ENCODE measurements at places on chromosomes 12 and 14.

GRCh38 chr12:120955232-120955631, 23.1 kb upstream of the HNF1A start:
- H3K36me3 ChIP-seq = no peaks in the 10 kb centered on the region
- DNase-seq = no peak
- peaks cover 5% of the 10 kb centered on the region for H3K27me3 ChIP-seq
- H3K27ac ChIP-seq = no peak overlapping the region
- no peak overlapping the region for H3K4me3 ChIP-seq

DNA sequence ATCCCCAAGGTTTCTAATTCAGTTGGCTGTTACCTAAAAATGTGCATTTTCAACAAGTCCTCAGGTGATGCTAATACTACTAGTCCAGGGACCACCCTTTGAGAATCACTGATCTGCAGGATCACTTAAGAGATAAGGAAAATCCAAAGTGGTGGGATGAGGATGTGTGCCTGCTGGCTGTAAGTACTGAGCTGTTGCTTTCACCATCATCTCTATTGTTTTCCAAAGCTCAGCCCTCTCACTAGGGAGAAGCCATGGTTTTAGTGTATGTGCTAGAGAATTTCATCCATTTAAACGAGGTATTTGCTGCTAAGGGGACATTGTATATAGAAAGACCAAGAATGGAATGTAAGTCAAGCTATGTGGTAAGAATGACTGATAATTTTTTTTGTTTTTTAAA, 202.3 kb downstream of the KIF21A start:
- H3K27ac ChIP-seq = no peak overlapping the region
- H3K36me3 ChIP-seq = no peaks in the 10 kb centered on the region
- DNase-seq = no peak

GRCh38 chr12:11824736-11825135, 175.3 kb downstream of the ETV6 start:
- peaks cover 29% of the 10 kb centered on the region for H3K36me3 ChIP-seq
- H3K4me3 ChIP-seq = no peak overlapping the region
- H3K27ac ChIP-seq = peak overlapping the region; percentile 52
- no peaks in the 10 kb centered on the region for H3K27me3 ChIP-seq
- no peak for DNase-seq

GRCh38 chr14:79967001-79967400, 244.3 kb downstream of the DIO2 start:
- H3K36me3 ChIP-seq = no peaks in the 10 kb centered on the region
- H3K4me1 ChIP-seq = no peaks in the 10 kb centered on the region
- no peak for DNase-seq
- H3K27me3 ChIP-seq = no peaks in the 10 kb centered on the region
- no peak overlapping the region for H3K27ac ChIP-seq
- no peak overlapping the region for H3K4me3 ChIP-seq

DNA sequence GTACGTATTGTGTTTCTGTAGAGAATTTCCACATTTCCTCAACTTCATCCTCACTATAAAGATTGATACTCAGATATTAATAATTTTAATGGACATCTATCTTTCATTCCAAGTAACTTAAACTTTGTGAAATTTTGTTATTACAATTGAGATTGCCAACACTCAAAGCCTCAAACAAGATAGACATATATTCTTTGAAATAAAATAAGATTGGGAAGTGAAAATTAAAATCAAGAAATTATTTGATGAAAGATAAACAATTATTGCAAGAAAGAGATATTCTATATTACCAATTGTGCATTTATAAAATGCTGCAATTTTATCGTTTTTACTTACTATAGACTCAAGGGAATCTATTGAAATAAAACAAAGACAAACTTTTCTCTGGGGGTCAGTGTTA, at the start of gene OR6C6:
OR6C6 (minus strand) TSS at position 101 of the 400 bp plus-strand sequence. CDS start 1,337 bp downstream, outside the sequence.
- H3K4me3 ChIP-seq = no peak within 1 kb of the TSS
- no peaks in the 10 kb centered on the region for H3K4me1 ChIP-seq
- H3K27ac ChIP-seq = no peak within 1 kb of the TSS
- no peaks in the 10 kb centered on the region for H3K36me3 ChIP-seq
- H3K27me3 ChIP-seq = peaks cover 12% of the 10 kb centered on the region
- DNase-seq = no peak

DNA sequence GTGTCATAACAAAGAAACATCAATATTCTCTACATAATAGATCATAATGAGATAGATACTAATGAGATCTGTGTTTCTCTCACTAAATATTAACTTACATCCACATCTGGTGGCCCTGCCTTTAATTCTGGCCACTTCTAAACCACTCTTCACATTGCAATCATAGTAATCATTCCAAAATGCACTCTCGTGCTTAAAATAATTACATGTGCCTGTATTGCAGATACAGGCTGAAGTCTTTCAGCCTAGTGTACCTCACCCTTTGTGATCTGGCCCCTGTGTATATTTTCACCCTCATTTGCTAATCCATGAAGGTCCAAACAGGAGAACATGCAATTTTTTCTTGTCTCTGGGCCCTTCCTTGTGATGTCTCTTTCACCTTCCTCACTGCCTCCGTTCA, 108.0 kb downstream of the LIN7A start:
- H3K27me3 ChIP-seq = no peaks in the 10 kb centered on the region
- no peaks in the 10 kb centered on the region for H3K4me1 ChIP-seq
- H3K4me3 ChIP-seq = no peak overlapping the region
- DNase-seq = no peak
- H3K36me3 ChIP-seq = no peaks in the 10 kb centered on the region

GRCh38 chr14:71338153-71338552, 430.9 kb downstream of the PCNX1 start:
- DNase-seq = no peak
- no peaks in the 10 kb centered on the region for H3K27me3 ChIP-seq
- H3K4me1 ChIP-seq = peaks cover 86% of the 10 kb centered on the region
- peaks cover 61% of the 10 kb centered on the region for H3K36me3 ChIP-seq
- no peak overlapping the region for H3K27ac ChIP-seq

DNA sequence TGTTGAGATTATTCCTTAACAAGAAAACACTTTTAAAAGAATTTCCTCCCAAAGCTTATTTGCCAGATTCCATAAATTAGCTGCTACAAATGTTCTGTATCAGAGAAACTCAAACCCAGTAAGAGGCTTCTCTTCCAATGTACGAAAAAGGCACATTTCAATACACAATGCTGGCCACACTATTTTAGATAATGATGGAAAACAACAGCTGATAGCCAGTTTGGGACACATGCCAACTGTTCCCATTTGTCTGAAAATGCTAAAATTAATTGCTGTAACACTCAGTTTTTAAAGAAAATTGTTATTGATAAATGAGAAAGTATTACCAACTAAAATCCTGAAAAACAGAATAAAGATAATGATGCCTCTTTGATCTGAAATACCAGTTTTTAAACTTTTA, 4.4 kb downstream of the CFL2 start:
- no peak for DNase-seq
- peaks cover 7% of the 10 kb centered on the region for H3K36me3 ChIP-seq
- H3K4me1 ChIP-seq = peaks cover 8% of the 10 kb centered on the region
- H3K27ac ChIP-seq = no peak overlapping the region
- no peak overlapping the region for H3K4me3 ChIP-seq
- H3K27me3 ChIP-seq = no peaks in the 10 kb centered on the region

DNA sequence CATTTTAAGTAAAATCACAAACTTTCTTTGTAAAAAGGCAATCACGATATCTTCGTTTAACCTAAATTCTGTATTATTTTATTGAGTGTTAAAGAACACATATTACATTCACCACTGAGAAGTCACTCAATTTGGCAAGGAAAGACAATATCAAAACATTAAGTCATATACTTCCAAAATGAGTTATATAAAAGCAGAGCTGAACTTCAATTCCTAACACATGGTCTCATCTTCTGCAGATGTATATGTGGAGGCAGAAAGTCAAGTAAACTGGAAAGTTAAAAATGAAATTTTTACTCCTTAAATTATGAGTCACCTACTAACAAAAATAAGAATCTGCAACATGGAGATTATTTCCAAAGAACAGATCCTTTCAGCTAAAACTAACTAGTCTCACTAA, 28.7 kb downstream of the BMAL2 start:
- peaks cover 5% of the 10 kb centered on the region for H3K4me1 ChIP-seq
- DNase-seq = no peak
- H3K36me3 ChIP-seq = peaks cover 4% of the 10 kb centered on the region
- no peak overlapping the region for H3K27ac ChIP-seq
- no peak overlapping the region for H3K4me3 ChIP-seq

DNA sequence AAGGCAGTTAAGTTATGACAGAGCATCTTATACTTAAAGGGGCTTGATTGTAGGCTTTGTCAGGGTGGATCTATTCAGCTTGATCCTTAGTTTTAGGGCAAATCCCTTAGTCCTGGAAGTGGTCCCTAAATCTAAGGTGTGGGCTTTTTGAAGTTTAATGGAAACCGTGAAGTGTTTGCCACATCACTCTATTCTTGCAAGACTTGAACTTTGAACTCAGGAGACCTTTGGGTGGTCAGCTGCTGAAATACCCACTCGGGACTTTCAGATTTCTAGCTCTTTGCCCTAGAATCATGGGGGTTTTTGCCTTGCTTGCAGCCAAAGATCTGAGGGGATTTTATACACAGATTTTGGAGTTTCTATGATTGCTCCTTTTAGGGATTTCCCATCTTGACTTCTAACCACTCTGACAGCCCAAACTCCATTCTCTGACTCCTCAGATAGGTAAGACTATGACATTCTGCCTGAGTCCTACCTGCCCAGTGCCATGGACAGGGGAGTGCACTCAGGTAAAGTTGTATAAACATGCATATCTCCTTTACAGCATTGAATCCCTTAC, 39.9 kb downstream of the SNAPC1 start:
- no peaks in the 10 kb centered on the region for H3K36me3 ChIP-seq
- no peak overlapping the region for H3K4me3 ChIP-seq

DNA sequence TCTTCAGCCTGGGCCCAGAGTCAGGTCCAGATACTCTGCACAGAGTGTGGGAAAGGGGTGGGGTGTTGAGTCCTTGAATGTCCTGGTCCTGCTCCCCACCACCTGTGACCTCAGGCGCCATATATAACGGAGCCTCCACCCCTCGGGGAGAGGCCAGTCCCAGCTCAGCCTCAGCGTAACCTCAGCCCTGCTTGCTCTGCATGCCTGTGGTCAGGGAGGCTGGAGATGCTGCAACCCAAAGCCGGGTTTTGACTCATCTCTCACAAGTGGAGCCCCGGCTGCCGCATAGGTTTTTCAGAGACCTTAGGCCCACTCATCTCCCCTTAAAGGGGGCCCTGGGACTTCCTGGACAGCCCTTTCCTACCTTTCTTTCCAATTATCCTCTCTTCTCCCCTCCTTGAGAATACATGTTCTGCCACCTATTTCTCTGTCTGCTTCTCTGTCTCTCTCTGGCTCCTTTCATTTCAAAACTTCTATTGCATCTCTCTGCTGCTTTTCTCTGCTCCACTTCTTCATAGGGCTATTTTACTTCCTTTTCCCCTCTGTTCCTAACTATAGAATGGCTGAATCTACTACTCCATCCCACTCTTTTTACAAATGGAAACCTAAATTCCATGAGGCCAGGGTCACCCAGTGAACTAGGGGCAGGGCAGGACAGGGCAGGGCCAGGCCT, 1.2 kb downstream of the ITGB7 start:
- peak overlapping the region; percentile 52 for H3K27ac ChIP-seq
- DNase-seq = peak; percentile 78
- H3K27me3 ChIP-seq = no peaks in the 10 kb centered on the region
- peaks cover 23% of the 10 kb centered on the region for H3K36me3 ChIP-seq

DNA sequence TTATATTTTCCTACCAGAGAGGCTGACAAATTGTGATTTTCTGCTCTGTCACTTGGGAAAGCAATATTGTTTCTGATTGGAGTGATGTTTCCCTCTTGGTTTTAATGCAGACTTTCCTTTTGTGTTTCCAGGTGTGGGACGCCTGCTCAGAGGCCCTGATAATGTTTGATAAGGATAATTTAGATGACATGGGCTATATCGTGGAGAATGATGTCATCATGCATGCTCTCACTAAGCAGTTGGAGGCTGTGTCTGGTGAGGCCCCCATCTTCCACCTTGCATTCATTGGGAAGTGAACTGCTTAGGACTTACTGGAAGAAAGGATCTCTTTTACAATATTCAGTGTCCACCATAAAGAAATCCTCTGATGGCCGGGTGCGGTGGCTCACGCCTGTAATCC, 5.6 kb downstream of the COQ6 start:
- H3K27ac ChIP-seq = no peak overlapping the region
- no peaks in the 10 kb centered on the region for H3K27me3 ChIP-seq
- H3K4me1 ChIP-seq = peaks cover 17% of the 10 kb centered on the region
- DNase-seq = no peak
- H3K4me3 ChIP-seq = no peak overlapping the region

DNA sequence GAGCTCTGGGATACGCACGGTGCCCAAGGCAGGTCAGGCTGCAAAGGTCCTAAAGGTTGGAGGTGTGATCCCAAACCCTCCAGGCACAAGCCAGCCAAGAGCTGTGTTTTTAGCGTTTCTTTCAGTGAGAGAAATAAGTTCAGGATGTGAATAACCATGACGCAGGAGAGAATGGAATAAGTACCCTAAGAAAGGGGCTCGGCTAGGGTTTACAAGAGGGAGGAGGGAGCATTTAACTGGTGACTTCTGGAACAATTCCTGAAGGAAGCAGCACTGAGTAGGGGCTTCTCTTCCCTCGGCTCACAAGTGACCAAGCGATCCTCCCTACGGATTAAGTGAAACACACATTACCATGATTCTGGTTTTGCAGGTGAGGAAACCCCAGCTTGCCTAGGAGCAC, 29.4 kb downstream of the SSH1 start:
- H3K27ac ChIP-seq = no peak overlapping the region
- H3K4me1 ChIP-seq = peaks cover 46% of the 10 kb centered on the region
- H3K4me3 ChIP-seq = no peak overlapping the region
- no peak for DNase-seq

GRCh38 chr12:31958569-31959160, 550 bp upstream of the RESF1 start:
- H3K4me3 ChIP-seq = peak overlapping the region; percentile 96
- no peaks in the 10 kb centered on the region for H3K27me3 ChIP-seq
- no peak for DNase-seq
- peak overlapping the region; percentile 94 for H3K27ac ChIP-seq
- peaks cover 30% of the 10 kb centered on the region for H3K36me3 ChIP-seq

DNA sequence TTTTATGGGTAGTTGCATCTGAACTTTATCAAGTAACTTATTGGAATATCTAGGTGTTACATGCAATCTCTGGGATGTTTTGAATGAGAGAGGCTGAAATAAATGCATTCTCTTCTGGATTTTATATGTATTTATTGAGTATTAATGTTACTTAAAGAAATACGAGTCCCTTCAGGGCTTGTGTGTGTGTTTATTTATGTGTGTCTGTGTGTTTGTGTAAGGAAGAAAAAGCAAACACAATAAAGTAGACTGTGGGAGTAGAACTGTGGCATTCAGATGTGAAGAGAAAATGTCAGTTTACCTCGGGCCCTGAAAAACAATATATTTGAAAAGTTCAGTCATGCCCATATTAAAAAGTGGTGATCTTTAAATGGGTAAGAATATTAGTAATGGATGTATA, 250.5 kb downstream of the RPL10L start:
- no peak overlapping the region for H3K27ac ChIP-seq
- H3K36me3 ChIP-seq = no peaks in the 10 kb centered on the region
- H3K27me3 ChIP-seq = no peaks in the 10 kb centered on the region
- no peaks in the 10 kb centered on the region for H3K4me1 ChIP-seq
- no peak overlapping the region for H3K4me3 ChIP-seq

DNA sequence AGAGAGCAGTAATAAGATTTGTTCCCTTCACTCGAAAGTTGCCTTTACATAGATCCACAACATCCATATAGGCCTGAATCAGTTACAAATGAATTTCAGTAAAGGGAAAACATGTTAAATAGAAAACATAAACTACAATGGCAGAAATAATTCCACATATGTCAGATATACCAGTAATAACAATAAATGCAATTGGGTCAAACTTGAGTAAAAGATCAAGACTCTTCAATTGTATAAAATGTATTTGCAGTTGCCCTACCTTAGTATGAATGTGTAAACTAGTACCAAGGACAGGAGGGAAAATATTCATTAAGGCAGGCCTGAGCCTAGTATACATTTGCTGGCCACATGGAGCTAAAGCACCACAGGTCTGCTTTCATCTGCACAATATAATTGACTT, 17.6 kb downstream of the NOS1 start:
- H3K4me1 ChIP-seq = no peaks in the 10 kb centered on the region
- no peak overlapping the region for H3K27ac ChIP-seq
- DNase-seq = no peak
- H3K27me3 ChIP-seq = peaks cover 16% of the 10 kb centered on the region

All from stimulated activated naive B cell treated with anti-CD40 and anti-IgM and Interleukin-4, amounts not matched to agents 10 μg/mL and 1 μg/mL and 100 μg/mL, for 72 hours (primary cell).